Breast epithelium (tissue), 4 donors: ENCODE measurements at places on chromosomes 3 and 15. TPM values are rescaled to one million over a fixed set of nuclear protein-coding genes. Genes with fewer than 3 reads are reported as not detected.

- no peaks in the 10 kb centered on the region for H3K27me3 ChIP-seq
- no peak overlapping the region for H3K4me3 ChIP-seq
- no peaks in the 10 kb centered on the region for H3K36me3 ChIP-seq
- H3K4me1 ChIP-seq: no peaks in the 10 kb centered on the region
Measured at GRCh38 chr3:73508330-73508954, 116.3 kb downstream of the PDZRN3 start.

Gene SPPL2A
- total RNA-seq: 162 TPM

Gene OXSM
- total RNA-seq: 8.5 TPM

DNA sequence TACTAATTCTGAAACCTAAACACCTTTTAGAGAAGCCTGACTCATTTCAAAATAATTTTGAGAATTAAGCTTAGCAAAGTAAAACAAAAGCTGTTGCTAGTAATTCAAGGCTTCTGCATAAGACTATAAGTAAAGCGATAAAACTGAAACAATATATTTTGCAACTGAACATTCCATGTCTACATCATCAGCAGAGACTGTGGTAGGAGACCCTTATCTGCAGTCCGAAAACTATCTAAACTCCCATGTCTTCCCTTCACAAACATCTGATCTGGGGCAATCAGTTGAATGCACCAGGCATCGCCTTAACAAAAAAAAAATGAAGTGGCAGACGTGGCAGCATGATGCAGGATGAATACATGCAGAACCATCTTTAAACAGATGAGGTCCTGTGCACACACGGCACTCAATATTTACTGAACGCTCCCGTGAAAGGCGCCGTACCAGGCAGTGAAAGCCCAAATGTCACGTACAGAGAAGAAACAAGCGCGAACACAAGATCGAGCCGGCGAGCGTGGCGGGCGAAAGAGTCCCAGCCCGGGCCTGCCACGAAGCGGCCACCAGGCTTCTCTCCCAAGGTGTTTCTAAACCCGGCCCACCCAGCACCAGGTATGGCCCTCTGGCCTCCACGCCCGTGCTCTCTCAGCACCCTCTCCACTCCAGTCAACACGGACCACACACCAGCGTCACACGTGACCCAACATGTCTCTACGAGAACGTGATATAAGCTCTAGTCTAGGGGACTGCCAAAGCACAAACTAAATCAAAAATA, 63.0 kb downstream of the CHSY1 start:
- H3K27me3 ChIP-seq: no peaks in the 10 kb centered on the region
- peaks cover 25% of the 10 kb centered on the region for H3K4me1 ChIP-seq
- DNase-seq: no peak
- H3K4me3 ChIP-seq: peak overlapping the region; percentile 13
- peak overlapping the region; percentile 81 for H3K27ac ChIP-seq

Gene RLBP1
- not detected for total RNA-seq
